ENCODE measurements at places on chromosomes 1 and 21.
A peak's percentile ranks its signal among the peaks of the same experiment; 100 is the strongest.

- DNase-seq = no peak
These were observed 6.5 kb downstream of the CD55 start for GRCh38 chr1:207328004-207328403.

- no peak for DNase-seq
These were observed 59.7 kb upstream of the TIAM1 start for GRCh38 chr21:31403596-31404333.

DNA sequence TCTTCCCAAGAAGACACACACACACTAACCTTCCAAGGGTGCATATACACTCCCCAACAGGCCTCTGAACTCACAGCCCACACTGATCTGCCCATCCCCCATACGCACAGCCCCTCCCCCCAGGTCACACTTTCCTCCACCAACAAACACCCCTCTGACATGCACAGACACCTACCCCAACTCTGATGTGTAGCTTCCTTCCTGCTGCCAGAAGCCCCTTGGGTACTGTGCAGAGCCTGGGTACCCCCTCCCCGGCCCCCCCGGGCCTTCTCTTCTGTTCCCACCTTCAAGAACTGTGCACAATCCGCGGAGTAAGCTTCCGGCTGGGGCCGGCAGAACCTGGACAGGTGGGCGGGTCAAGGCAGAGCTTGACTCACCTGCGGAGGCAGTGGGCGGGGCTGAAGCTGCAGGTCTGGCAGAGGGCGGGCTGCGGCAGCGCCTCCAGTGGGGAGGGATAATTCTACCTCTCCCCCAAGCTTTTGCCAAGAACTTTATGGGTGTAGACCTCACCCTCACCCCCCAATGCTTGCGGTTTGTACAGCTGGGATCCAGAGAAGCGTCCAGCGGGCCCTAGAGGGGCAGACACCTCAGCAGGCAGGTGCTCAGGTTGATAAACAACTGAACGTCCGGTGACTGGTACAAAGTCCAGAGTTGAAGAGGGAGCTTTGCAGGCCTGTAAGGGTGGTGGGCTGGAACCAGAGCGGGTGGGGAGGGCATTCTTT lies at the start of gene C1orf210:
Gene C1orf210, minus strand, starts transcription at position 313 of the 722 bp plus-strand sequence. CDS start 2,311 bp downstream, outside the sequence.
- no peak for DNase-seq

- no peak for DNase-seq
These were observed 8.0 kb downstream of the RABGAP1L start for GRCh38 chr1:174167265-174167803.

DNA sequence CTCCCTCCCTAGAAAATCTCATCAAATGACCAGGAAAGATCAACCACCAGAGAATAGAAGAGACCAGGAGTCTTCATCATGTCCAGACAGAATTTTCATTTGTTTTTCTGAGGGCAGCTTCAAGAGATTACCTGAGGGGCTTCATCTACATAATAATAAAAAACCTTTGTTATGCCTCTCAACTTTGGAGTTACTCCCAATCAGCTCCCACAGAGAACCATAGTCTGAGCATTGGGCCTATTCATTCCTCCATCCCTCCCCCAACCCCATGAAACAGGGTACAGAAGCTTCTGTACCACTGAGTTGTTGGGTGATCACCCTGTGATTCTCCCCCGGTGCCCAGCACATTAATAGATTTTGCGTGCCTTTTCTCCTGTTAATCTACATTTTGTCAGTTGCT lies 53.3 kb upstream of the PRRC2C start:
- DNase-seq = no peak

DNA sequence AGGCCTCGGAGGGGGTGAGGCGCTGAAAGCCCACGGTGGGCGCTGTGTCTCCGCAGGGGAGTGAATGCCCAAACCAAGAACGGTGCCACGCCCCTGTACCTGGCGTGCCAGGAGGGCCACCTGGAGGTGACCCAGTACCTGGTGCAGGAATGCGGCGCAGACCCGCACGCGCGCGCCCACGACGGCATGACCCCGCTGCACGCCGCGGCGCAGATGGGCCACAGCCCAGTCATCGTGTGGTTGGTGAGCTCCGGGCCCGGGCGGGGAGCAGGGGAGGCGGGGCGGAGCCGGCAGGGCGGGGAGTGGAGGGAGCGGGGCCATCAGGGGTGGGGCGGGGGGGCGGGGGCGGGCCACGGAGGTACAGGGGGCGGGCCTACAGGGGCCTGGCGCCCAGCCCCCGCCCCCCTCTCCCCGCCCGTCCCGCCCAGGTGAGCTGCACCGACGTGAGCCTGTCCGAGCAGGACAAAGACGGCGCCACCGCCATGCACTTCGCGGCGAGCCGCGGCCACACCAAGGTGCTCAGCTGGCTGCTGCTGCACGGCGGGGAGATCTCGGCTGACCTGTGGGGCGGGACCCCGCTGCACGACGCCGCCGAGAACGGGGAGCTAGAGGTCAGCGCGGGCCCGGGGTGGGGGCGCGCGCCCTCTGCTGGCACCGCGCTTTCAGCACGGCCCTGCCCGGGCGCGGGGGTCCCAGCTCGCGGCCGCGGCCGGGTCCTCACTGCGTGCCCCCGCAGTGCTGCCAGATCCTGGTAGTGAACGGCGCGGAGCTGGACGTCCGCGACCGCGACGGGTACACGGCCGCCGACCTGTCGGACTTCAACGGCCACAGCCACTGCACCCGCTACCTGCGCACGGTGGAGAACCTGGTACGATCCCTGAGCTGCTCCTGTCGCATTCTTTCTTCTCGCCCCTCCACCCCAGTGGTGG lies 15.9 kb downstream of the ESPN start:
- peak; percentile 48 for DNase-seq

GRCh38 chr1:234593771-234594504 lies 16.0 kb downstream of the IRF2BP2 start:
- DNase-seq = no peak

DNA sequence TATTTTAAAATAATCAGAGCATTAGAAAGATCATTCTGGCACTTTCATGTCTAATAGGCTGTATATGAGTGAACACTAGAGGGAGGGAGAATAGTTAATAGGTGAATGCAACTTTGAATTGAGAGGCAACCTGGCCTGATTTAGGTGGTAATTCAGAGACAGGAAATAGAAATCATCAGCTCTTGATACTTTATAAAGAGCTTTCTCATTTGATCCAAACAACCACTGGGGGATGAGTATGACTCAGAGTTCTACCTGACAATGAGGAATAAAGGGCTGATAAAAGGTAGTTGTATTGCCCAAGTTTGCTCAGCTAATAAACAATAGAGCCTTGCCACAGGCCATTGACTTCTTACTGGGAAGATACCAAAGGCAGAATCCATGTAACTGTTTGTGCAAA lies 5.2 kb upstream of the FAM89A start:
- DNase-seq = no peak

DNA sequence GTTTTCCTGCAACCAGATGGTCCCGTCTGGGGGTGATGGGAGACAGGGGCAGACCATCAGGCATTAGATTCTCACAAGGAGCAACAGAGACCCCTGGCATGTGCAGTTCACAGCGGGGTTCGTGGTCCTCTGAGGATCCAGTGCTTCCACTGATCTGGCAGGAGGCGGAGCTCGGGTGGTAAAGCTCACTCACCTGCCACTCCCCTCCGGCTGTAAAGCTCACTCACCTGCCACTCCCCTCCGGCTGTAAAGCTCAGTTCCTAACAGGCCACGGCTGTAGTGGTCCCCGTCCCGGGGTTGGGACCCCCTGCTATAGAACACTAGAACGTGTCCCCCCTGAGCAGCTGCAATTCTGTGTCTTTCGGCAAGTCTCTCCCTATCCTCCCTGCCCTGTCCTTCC lies 4.6 kb downstream of the KRTAP10-12 start:
- no peak for DNase-seq

DNA sequence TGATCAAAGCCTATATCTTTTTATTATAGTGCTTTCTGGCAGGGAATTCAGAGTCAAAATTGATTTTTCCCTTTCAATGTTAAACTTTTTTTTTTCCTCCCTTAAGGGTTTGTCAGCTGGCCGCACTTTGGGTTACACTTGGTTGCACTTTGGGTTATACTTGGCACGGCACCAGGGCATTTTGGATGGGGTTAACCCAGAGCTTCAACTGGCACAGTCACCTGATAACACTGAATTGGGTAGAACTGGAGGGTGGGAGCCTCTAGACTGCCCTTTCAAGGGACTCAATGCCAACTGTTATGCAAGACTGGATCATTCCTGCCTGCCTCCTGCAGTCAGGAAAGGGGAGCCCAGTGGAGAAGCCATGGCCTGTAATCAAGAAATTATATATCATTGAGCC lies 211.5 kb downstream of the KCNJ6 start:
- DNase-seq = no peak

- DNase-seq = no peak
These were observed 643 bp upstream of the MOV10 start for GRCh38 chr1:112673592-112674439.

DNA sequence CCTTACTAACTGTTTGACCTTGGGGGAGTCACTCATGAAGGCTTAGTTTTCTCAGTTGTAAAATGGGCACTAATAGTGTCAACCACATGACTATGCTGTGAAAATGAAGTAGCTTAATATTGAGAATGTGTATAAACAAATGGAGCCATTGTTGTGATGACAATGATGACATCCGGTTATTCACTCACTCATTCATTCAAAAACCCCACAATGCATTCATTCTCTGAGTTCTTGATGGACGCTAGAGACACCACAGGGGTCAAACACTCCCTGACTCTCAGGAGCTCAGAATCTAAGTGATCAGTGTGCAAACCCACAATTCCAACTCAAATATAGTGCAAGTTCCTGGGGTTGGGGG lies 138.9 kb downstream of the FOXD2 start:
- DNase-seq = no peak

- no peak for DNase-seq
These were observed 33.3 kb downstream of the MATN1 start for GRCh38 chr1:30689901-30690645.

DNA sequence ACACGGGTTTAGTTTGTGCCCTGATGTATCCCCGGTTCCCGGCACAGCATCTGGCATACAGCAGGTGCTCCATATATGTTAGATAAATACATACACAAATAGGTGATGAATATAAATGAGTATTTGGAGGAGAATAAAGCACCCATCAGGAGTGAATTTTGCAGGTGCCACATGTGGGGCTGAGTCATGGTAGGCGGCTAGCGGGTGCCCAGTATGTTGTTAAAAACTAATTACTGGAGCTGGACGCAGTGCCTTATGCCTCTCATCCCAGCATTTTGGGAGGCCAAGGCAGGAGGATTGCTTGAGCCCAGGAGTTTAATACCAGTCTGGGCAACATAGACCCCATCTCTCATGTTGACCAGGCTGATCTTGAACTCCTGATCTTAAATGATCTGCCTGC lies 16.7 kb upstream of the WASF2 start:
- DNase-seq = no peak

DNA sequence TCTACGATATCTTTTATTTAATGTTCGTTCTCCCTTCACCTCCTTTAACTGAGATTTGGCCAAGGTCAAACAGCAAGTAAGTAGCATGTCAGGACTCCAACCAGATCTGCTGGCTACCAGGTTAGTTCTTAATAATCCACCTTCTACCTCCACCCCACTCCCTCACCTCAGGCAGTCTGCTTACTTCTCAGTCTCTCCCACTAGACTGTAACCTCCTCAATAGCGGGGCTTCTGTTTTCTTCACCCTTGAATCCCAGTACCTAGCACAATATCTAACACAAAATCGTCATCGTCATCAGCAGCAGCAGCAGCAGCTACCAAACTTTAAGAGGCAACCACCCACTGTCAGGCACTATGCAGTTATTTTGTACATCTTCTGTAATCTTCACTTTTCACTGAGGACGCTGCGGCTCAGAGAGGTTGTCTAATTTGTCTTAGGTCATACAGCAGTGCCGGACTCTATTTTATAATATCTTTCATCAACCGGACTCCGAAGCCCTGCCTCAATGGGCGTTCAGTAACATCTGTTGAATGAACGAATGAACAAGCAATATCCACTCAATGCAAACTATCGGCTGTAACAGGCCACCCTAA lies 859 bp upstream of the MAGI3 start:
- no peak for DNase-seq

DNA sequence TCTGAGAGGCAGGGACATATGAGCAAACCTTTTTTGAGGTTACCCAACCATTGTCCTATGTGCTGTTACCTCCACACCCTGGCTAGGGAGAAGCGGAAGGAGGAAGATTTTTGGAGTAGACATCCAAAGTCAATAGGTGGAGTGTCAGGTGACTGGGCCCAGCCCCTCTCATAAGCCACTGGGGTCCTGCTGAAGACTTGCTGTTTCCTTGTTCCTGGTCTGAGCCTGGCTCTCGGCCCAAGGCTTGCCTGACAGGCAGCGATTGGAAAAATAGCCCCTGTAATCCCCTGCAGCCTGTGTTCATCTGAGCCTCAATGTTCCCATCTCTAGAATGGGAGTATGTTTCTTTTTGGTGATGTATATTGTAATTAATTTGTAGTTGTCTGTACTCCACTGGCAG lies 6.9 kb upstream of the PIGR start:
- no peak for DNase-seq

DNA sequence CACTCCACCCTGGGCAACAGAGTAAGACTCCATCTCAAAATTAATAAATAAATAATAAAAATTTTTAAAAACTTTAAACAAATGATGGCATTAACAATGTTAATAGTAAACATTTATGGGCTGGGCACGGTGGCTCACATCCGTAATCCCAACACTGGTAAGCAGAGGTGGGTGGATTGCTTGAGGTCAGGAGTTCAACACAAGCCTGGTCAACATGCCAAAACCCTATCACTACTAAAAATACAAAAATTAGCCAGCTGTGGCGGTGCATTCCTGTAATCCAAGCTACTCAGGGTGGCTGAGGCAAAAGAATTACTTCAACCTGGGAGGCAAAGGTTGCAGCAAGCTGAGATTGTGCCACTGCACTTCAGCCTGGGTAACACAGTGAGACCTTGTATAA lies 9.0 kb upstream of the L1TD1 start:
- no peak for DNase-seq

DNA sequence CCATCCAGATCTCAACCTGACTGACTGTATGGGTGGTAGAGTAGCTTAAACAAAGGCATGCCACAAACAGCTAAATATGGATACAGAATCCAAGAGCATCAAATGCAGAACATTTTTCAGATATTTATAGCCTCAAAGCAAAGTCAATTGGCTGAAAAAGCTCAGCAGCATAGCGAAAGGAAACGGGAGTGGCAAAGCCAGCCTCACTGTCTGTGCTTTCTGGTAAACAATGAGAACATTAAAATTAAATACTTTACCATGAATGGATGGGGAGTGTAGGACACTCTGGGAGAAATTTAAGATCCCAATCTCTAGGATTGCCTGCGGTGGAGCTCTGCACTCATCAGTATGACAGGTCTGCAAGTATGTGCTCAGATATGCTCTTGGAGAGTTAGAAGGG lies 4.4 kb downstream of the RASAL2 start:
- DNase-seq = no peak

DNA sequence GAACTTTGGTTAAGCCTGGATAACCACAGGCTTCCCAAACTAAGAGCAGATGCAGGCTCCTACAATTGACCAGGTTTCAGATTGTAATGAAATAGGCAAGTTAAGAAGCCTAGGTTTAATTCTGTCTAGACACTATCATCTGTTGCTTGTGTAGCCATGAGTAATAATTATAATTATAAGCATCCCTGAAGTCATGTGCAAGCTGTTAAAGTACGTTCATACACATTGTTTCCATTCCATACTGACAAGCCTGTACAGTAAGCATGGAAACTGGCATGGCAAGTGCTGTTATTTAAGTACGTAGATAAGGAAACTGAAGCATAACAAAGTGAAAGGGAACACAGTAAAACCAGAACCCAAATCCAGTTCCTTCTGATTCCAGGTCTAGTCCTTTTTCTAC lies 557.2 kb upstream of the BEND5 start:
- no peak for DNase-seq

Measured in stimulated activated CD8-positive, alpha-beta memory T cell treated with anti-CD3 and anti-CD28 coated beads, Interleukin-15, amount 100 ng/mL, for 4 hours (primary cell).